ENCODE measurements at places on chromosomes 7 and 10.

GRCh38 chr7:43511029-43511428 lies 71.9 kb upstream of the STK17A start:
- DNase-seq: no peak

DNA sequence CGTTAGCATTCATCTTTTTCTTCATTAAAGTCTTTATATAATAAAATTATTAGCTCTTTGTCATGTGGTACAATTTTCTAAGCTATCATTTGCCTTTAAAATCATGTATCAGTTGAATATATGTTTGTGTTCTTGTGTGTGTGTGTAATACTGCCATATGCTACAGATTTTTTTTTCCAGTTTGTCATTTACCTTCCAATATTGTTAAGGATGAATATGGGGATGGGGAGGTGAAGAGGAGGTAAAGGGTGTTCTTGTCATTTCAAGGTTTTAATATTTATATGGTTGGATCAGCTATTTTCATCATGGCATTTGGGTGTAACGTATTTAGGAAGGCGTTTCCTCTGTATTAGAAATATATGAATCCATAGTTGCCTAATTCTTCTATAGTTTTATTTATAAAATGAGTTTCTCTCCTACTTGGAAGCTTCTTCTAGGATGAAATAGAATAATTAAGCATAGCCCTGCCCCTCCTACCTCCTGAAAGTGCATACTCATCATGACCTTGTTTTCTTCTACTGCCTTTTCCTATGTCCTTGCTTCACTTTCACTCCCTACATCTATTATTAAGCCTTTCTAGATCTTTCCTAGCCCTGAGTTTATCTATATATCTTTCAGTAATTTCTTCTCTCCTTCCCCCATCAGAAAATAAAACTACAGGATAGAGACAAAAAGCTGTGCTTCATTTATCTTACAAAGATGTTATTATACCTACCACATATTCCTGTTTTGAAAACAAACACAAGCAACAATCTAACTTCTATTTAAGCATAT lies 25.1 kb downstream of the RAB18 start:
- DNase-seq: no peak

GRCh38 chr7:20595971-20596370 lies 19.5 kb upstream of the ABCB5 start:
- no peak for DNase-seq

DNA sequence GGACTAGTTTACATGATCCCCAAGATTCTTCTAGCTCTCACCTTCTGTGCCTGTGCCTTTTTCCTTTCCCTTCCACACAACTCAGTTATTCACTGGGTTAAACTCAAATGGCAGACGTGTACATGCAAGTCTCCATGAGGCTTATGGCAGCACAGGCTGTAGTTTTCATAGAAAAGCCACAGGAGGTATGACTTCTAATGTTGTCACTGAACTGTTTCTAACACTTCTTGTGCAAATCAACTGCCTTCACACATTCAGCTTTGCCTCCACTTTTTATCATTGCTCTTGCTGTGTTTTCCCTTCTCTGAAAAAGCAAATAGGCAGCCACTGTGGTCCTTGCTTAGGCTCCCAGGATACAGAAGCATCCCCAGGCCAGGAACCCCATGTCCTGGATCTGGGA lies 5.3 kb upstream of the GIMAP5 start:
- DNase-seq: no peak

- peak; percentile 50 for DNase-seq
These were observed 6.9 kb upstream of the UBE2H start for GRCh38 chr7:129959471-129960203.

DNA sequence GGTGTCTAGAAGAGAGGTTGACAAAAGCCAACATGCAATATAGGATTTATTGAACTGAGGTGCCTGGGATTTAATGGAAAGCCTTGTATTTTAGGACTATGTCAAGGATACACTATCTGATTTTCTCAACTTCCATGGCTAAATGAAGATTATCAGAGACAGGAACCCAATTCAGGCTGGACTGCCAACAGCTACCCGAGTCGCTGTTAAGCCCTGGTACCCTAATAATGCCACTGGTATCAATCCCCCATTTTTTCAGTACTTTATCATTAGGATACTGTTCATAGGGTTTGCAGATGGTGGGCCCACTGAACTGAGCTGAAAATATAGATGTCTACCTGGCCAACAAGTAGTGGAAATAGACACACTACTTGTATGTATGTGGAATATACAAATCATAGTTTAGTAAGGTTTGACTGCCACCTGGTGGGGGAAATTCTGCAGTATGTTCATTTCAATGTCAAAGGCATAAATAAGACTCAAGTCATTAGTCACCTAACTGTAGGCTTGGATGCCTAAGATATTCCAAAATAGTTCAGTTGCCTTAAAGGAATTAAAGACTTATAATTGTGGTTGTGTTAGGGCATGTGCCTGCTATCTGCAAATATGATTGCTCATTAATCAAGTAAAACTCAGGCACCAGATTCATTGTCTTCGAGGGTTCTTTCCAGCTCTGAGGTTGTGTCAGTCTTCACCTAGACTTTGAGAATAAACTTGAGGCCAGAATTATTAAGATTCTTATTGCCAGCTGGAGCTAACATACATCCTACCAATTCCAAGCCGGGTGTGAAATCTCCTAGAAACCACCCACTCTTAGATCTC lies 34.1 kb upstream of the NOBOX start:
- DNase-seq: peak; percentile 42

GRCh38 chr7:100642534-100642907 lies 1.2 kb upstream of the TFR2 start:
- no peak for DNase-seq
